ENCODE measurements at places on chromosomes 13 and 19.

DNA sequence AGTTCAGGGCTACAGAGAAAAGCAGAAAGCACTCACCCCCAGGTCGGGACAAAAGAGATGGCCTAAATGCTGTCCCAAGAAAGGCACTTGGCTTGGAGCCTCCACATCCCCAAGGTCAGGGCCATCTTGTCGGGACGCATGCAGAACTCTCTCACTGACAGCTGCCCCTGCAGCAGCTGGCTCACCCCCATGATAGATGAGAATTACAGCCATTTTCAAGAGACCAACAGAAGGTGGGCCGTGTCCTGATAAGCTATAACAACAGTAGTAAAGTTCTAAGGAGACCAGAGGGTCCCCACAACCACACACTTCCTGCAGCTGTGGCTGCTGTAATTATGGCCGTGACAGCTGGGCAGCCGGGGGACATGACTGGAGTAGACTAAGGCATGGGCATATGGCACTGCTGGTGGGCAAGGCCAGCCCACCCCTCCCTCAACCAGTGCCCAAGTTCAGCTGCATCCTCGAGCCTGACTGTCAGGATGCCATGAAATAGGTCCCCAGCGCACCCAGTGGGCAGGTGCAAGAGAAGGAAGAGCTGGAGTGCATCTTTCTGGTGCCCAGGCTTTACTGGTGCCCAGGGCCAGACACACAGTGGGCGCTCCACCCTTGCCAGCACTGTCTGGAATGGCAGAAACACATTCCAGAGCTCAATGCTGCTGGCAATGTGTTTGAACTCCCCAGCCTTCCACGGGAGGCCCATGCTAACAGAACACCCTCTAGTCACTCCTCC, 436.7 kb upstream of the ZNF507 start:
- no peak for DNase-seq

- no peak for DNase-seq
Observed at GRCh38 chr19:5851302-5851701, at the start of gene FUT3. TSS of gene FUT3 (minus strand) at chr19:5851449.

GRCh38 chr13:111862836-111863815, 203.8 kb upstream of the SOX1 start:
- no peak for DNase-seq

GRCh38 chr19:16899566-16900075, 10.8 kb downstream of the F2RL3 start:
- peak; percentile 80 for DNase-seq

GRCh38 chr19:2978772-2979171, 1.4 kb downstream of the TLE6 start:
- no peak for DNase-seq

DNA sequence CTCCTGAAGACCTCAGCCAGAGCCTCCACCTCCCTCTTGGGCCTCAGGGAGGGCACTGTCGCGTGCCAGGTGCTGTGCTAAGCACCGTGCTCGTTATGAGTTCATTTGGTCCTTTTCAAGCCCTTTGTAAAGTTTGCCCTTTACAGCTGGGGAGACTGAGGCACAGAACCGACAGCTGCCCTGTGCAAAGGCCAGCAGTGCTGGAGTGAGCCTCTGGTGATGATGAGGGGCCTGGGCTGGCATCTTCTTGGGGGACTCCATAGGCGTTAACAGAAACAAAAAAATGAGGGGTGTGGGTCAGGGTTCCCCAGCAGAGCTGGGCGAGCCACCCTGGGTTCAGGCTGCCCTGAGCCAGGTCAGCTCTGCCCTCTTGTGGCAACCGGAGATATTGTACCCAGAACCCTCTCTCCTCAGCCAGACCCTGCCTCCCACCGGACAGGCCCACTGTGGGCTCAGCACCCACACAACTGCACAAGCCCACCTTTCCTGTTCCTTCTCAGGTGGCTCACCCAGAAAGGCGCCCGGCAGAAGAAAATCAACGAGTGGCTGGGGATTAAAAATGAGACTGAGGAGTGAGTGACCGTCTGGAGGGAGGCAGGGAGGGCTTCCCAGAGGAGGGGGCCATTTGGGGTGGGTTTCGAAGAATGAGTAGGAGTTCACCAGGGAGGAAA, 5.5 kb upstream of the IFI30 start:
- peak; percentile 56 for DNase-seq

DNA sequence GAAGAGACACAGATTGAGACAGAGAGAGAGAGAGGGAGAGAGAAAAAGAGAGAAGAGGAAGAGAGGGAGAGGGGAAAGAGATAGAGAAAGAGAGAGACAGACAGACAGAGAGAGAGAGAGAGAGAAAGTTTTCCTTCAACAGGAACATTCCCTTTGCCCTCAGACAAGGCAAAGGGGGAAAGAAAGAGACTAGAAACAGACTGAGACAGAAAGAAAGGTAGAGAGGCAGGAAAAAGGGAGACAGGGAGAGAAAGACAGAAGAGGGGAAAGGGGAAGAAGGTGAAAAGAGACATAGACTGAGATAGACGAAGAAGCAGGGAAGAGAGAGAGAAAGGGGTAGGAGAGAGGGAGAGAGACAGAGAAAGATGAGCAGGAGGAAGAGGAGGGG, 18.5 kb upstream of the ZNF175 start:
- DNase-seq, result no peak

GRCh38 chr13:51660813-51661212, 76.6 kb downstream of the WDFY2 start:
- no peak for DNase-seq

- DNase-seq, result no peak
Observed at GRCh38 chr13:98295371-98295770, 118.3 kb upstream of the RNF113B start.

- no peak for DNase-seq
Observed at GRCh38 chr19:39085392-39085791, 1.2 kb downstream of the ACP7 start.

DNA sequence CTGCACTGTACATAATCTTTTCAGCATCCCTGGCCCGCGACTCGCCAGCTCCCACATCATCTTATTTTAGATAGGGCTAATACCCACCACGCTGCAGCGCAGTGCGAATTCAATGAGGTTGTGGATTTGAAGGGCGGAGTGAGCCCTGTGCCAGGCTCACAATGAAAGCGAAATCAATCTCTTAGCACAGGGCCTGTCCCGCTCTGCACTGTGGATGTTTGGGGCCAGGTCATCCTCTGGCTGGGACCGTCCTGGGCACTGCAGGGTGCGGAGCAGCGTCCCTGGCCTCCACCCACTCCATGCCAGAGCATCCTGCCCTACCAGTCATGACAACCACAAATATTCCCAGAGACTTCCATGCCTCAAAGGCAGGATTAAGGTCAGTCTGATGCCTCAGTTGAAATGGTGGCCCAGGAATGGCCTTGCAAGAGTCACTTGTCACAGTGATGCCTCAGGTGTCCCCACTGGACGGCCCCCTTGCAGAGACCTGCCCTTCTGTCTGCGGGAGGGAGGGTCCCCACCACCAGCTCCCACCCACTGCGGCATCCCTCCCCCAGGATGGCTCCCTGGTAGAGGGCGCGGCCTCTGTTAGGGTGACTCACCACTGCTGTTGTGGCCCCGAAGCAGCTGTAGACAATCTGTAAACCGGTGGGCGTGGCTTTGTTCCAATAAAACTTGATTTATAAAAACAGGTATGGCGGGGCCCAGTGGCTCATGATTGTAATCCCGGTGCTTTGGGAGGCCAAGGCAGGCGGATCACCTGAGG, 5.6 kb downstream of the UHRF1 start:
- DNase-seq, result no peak

- DNase-seq, result peak; percentile 18
Observed at GRCh38 chr19:23436944-23437343, 41.7 kb upstream of the ZNF91 start.

- DNase-seq, result no peak
Observed at GRCh38 chr19:47319923-47320871, 10.5 kb downstream of the C5AR1 start.

Data from KBM-7 (cell line).